ENCODE measurements at places on chromosomes 7 and 10.

DNA sequence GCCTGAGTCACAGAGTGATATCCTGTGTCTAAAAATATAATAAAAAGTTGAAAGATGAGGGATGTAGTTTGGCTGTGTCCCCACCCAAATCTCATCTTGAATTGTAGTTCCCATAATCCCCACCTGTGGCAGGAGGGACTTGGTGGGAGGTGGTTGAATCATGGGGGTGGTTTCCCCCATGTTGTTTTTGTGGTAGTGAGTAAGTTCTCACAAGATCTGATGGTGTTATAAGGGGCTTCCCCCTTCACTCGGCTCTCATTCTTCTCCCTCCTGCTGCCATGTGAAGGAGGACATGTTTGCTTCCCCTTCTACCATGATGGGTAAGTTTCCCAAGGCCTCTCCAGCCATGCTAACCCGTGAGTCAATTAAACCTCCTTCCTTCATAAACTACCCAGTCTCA is 25.1 kb upstream of the UBE3C start:
- DNase-seq: no peak

DNA sequence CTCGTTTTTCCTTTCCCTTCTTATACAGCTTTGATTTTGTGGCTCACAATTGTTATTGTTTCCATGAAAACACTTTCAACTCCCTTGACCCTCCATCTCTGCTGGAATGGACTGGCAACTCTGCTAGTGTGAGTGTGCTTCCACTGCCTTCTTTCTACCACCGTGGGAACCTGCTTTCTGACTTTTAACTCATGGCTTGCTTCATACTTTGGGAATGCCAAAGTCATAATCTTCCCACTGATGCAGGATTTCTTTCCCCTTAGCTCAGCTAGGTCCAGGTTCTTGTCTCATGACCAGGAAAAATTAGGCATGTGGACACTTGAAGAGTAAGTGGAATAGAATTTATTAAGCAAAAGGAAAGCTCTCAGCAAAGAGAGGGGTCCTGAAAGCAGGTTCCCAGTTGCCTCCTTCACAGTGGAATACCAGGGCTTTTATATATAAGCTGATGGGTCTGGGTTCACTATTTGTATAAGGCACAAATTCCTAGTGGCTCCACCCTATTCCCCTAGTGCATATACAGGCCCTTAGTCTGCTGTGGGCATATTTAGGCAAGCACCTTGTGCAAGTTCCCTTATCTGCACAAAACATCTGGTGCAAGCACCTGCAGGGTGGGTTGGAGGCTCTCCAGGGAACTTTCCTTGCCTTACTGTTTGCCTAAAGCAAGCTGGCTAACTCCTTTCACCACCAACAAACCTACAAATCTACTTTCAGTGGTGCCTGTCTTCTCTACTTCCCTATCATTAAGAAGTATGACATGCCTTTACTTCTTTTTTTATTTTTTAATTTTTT is 119.5 kb downstream of the CFAP58 start:
- no peak for DNase-seq

- no peak for DNase-seq
These were observed 123.0 kb upstream of the JCAD start for GRCh38 chr10:30182191-30183054.

- DNase-seq: no peak
These were observed 10.7 kb upstream of the HOXA13 start for GRCh38 chr7:27210441-27211083.

- no peak for DNase-seq
These were observed 574 bp downstream of the MYL10 start for GRCh38 chr7:101628522-101628921.

DNA sequence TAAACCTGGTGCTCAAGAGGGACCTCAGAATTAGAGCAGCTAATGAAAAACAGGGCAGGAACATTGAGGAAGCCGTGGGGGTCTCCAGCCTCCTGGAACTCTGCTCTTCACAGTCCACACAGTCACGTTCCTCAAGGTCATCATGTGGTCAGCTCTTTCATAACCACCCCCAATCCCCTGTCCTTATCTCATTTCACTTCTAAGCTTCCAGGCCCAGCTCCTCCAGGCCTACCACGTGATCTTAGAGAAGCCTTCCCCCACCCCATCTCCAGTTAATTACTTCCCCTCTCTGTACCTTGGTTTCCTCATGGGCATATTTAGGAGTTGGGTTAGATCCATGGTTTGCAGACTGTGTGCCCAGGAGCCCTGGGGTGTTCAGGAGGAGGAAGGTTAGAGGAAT is 106.4 kb upstream of the TCF7L2 start:
- no peak for DNase-seq

DNA sequence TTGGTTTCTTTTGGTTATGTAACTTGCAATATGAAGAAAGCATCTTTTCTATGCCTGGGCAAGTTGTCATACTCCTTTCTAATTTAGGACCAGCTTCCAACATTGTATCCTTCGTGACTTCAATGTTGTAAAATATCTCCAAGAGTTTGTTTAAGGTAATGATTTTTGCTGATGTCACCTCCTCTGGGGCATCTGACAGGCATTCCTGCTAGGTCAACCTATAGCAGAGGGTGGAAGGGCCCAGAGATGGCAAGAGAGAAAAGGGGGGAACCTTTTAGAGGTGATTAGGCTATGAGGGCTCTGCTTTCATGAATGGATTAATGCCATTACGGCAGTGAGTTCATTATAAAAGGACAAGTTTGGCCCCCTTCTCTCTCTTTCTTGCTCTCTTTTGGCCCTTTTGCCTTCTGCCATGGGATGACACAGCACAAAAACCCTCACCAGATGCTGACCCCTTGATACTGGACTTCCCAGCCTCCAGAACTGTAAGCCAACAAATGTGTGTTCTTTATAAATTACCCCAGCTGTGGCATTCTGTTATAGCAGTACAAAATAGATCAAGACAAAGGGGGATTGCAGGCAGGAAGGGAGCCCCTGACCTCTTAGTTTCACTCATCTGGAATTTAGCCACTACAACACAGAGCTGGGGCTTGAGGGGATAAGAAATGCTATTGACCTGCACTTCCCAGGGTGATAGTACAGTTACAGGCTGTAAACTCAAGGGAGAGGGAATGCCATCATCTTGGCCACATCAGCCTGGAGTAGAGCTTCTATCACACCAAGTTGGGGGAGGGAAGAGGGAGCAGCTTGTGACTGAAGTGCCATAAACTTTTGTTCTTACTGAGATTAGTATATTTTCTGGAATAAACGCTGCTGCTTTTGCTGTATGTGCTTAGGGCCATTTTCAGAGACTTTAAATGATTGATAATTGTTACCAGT is 195.9 kb downstream of the CFTR start:
- DNase-seq: no peak

DNA sequence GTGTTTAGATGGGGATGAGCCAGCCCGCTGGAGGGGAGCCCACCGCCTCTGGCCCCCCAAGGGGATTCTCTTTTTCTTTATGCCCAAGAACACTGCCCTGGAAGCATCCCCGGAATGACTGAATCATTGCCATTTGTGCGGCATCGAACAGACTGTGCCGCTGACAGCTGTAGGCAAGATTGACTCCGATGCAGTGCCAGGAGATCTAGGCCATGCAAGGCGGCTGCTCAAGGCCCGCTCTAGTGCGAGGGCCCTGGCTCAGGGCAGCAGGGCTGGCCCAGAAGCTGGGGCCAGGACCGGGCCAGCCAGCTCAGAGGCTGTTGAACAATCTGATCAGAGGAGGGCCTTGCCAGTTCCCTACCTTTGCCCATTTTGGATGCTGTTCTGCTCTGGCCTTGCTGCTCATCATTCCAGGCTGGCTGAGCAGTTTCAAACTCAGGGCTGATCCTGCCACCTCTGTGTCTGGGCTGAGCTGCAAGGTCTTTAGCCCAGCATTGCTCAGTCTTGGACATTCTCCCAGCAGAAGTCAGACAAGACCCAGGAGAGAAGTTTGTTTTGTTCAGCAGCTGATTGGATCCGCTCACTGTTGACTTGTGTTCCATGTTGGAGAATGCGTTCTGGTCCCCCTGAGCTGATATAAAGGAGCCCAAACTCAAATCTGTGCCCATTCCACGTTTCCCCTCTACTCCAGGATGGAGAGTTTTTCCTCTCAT is 485.3 kb upstream of the GALNT17 start:
- DNase-seq: no peak

DNA sequence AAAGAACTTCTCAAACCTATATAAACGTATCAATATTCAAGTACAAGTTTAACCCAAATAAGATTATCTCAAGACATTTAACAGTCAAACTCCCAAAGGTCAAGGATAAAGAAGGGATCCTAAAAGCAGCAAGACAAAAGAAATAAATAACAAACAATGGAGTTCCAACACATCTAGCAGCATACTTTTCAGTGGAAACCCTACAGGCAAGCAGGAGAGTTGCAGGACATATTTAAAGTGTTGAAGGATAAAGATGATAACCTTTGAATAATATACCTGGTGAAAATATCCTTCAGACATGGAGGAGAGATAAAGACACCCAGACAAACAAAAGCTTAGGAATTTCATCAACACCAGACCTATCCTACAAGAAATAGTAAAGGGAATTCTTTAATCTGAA is 82.8 kb downstream of the TES start:
- no peak for DNase-seq

GRCh38 chr7:101363196-101363733 is 590 bp downstream of the COL26A1 start:
- DNase-seq: no peak

- no peak for DNase-seq
These were observed 1.3 kb upstream of the NPM3 start for GRCh38 chr10:101784558-101784957.

DNA sequence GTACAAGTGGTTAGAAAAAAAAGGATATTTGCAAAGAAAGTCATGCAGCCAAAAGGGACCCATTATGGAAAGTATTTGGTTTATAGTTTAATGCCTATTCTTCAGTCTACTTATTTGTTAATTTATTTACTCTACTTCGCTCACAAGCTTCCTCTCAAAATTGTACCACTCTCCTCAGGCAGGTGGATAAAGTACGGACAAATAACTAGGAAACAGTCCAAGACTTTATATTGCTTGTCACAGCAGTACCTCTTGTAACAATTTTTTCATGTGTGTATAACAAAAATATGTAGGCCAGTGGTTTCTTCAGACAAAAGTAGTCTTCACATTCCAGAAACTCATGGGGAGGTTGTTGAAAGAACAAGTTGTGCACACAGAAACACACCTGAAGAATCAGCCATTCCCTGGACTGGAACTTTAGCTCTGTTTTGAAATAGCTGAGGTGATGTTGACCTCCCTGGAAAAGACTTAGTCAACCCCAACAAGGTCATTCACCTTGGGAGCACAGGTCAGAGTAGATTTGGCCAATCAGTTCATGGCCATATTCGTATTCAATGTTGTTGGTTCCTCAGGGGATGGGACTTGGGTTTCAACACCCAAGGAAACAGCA is 73.4 kb downstream of the TES start:
- no peak for DNase-seq

GRCh38 chr10:43402176-43402575 is 6.8 kb downstream of the HNRNPF start:
- no peak for DNase-seq

GRCh38 chr10:30413996-30414576 is 19.9 kb upstream of the MAP3K8 start:
- DNase-seq: no peak
